ENCODE measurements at places on chromosomes 13 and 19.

DNA sequence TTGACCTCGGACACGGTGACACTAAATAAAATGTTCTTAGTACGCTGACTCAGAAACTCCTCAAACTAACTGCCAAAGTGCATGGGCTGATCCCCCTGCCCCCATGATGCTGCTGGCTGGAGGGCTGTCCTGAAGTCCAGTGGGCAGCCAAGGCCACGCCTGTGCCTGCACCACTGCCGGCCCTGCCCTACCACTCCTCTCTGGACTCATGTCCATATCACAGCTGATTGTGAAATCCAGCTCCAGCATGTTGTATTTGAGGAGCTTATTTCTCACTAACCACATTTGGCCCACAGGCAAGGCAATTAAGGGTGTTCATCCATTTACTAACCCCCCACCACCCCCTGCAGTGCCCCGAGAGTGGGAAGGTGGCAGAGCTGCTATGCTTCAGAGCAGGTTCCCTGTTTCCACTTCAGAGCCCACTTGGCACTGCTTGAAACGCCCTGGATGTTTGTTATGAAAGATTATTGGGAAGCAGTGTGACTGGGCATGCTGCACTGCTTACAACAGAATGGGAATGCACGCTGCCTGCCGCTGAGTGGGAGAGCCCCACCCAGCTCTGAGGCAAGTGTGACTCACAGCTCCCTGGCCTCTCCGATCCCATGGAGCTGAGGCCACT lies 114.0 kb downstream of the UQCRFS1 start:
- no peak for DNase-seq

- no peak for DNase-seq
Measured at GRCh38 chr19:14761607-14762006, 16.8 kb downstream of the ADGRE2 start.

- DNase-seq = no peak
Measured at GRCh38 chr19:46294494-46294893, 2.3 kb upstream of the HIF3A start.

DNA sequence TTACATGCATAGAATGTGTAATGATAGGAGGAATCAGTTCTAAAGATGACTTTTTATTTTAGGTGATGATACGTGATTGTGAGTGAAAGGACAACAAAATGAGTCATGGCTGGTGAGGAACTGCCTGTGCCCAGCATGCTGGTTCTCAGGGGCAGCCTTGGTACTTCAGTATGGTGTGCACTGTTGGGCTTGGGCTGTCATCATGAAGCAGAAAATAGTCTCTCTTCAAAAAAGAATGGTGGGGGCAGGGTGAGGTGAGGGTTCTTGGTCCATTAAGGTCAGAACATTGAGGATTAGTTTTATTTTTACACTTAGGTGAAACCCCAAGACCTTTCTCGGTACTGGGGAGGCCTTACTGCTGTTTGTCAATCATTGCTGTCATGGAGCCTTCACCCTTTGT lies 309.5 kb downstream of the MTUS2 start:
- DNase-seq = no peak

DNA sequence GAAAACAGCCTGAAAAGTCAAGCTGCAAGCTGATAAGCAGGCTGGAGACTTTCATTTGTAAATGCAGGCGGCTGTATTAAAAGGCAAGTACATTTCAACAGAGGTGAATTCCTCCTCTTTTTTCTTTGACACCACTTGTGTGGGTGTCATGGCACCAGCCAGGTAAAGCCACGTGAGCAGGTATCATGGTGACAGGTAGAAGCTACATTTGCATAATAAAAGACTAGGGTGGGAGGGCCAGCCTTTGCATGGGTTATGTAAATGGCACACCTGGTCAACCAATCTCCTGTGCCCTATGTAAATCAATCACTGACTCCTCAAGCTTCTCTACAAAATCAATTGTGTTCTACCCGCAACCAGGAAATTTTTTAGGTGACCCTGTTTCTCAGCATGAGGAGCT lies 68.2 kb downstream of the ZNF100 start:
- no peak for DNase-seq

GRCh38 chr19:38139122-38139521 lies 84.9 kb downstream of the DPF1 start:
- no peak for DNase-seq

- DNase-seq = peak; percentile 70
Measured at GRCh38 chr19:15641901-15642491, 1.3 kb downstream of the CYP4F3 start.

- DNase-seq = peak; percentile 76
Measured at GRCh38 chr19:13099073-13099999, 3.3 kb downstream of the LYL1 start.

DNA sequence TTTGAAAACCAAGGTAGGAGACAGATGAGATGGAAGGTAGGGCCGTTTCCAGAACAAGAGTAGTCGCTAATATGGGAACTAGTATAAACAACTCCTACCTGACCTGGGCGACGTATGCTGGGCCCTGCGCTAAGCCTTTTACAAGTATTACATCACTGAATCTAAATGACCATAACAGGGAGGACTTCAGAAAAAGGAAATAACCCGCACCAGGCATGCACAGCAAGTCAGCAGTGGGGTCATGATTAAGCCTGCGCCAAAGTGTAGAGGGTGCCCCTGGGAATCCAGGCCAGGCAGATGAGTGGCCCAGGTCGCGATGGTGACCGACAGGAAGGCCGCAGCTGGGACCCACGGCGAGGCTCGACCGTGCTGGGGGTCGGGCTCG lies 613 bp downstream of the ATP13A1 start:
- no peak for DNase-seq

DNA sequence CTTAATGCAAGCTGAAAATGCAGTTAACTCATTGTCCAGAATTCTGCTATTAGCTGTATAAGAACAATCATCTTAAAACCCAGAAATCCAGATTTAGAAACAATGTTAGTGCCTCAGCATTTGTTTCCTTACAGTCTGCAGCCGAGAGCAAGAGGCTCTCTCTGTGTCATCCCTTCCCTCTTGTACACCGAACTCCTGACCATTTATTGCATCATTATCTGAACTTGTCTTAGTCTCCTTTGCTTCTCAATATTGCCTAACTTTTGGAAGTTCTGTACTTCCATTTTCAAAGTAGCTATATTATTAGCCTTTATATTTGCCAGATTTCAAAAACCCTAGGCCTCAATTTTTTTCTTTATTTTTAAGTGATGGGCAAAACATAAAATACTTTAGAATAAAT lies 27.1 kb downstream of the RNASEH2B start:
- DNase-seq = peak; percentile 94

DNA sequence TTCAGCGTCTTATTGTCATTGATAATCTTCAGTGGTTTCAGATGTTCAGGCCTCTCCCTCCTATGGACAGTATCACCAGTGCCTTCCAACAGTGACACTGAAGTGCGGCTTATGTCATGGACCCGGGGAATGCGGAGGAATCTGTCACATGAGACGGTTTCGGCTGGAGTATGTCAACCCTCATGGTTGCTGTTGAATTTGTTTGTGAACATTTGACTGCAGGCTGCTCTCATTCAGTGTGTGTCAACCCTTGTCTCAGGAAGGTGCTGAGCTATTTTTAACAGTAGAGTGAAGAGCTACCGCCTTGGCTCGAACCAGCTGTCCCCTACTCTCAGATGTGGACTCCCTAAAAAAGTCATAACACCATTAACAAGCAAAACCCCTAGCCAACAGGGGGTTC lies 138.8 kb upstream of the RNF113B start:
- no peak for DNase-seq

DNA sequence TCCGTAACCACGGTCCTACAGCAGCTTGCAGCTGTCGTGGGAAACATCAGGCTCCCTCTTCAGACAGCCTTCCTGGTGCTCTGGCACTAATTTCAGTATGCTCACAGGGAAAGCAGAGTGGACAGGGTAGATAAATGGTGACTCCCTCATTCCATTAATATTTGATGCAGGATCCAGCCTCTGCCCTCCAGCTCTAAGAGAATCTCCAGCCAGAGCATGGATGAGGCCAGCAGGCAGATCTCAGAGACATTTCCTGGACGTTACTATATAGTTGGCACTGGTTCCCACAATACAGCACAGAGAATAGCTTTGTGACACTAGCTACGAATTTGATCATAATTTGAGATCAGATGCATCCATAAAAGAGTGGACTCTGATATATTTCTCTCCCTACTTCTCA lies 341.4 kb downstream of the LIG4 start:
- DNase-seq = no peak

GRCh38 chr19:18128044-18128443 lies 24.9 kb upstream of the PIK3R2 start:
- peak; percentile 77 for DNase-seq

DNA sequence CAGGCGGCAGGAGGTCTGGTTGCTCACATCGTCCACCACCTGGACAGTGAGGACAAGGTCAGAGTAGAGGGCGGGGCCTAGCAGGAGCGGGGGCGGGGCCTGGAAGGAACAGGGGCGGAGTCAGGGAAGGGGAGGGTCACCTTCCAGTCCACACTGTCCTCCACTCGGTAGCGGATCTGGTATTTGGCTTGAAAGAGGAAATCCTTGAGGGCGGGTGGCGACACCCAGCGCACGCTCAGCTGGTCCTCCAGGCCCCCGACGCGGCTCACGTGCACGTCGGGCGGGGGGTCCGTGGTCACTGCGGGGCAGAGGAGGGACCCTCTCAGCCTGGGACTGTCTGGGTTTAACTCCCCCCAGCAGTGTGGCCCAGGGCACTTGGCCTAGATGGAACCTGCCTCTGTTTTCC lies 8.2 kb downstream of the REX1BD start:
- DNase-seq = no peak

DNA sequence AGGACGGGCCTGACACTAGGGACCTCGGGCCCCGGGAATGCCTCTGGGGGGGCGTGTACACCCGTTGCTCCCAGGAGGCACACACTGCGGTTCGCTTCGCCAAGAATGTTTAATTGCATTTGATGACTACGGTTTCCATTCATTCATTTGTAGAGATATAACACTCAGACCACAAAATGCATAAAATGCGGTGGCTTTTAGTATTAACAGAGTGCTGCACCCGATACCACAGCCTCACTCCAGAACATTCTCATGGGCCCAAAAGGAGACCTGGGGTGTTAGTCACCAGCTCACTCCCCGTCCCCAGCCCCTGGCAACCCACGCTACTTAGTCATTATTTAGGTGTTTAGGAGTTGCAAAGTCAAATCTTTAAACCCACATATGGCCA lies 21.8 kb downstream of the HCN2 start:
- DNase-seq = no peak

- DNase-seq = no peak
Measured at GRCh38 chr13:46535825-46536224, 17.1 kb upstream of the LRCH1 start.
